ENCODE measurements at places on chromosomes 16 and 17. TPM values are rescaled to one million over a fixed set of nuclear protein-coding genes. Genes with fewer than 3 reads are reported as not detected.

Gene GAA
- polyA plus RNA-seq: 46.0 TPM

DNA sequence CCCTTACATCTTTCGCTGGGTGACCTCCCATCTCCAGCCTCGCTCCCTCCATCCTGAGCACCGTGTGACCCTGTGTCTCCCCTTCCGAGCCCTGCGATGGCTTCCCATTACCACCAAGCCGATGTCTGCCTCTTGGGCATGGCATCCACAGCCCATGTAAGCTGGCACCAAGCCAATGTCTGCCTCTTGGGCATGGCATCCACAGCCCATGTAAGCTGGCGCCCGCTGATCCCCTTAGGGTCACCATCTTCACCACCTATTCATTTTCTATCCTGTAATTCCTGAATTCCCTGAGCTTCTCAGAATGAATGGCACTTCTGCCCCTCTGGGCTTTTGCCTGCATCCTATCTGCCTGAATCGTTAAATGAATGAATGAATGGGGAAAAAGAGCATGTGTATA lies 478.2 kb upstream of the CCL2 start:
- DNase-seq: no peak

DNA sequence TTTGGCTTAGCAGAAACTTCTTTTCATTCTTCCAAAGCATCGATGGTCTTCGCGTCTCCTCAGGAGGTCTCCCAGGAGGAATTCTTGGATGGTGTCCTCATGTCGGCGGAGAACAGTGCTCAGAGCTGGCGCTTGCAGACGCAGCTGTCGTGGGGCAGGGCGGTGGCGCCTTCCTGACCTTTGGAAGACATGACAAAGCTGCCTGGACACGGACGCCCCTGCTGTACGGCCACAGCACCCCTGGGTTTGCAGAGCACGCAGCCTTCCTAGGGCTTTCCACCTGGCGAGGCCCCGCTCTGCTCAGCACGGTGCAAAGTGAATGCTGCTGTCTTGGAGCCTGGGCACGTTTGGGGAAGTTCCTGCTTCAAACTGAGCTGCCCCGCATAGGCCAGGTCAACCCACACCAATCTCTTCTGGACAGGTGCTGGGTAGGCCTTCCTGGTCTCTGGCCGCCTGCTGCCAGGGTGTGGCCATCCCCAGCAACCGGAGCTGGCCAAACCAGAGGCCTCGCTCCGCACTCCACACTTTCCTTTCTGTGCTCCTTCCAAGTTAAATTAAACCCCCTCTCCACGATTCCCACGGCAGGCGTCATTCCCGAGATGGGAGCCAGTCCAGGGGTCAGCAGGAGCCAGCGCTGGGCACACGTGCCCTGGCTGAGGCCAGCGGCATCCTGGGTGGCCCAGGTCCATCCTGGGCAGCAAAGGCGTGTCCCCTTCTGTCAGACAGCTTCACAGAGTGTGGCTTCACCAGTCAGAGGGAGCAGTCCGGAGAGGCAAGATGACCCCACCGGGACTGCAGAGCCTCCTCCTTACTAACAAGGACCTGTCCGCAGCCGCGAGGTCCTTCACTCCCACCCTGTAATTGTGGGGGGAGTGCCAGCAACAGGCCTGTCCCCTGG lies 15.0 kb upstream of the KREMEN2 start:
- DNase-seq: no peak

DNA sequence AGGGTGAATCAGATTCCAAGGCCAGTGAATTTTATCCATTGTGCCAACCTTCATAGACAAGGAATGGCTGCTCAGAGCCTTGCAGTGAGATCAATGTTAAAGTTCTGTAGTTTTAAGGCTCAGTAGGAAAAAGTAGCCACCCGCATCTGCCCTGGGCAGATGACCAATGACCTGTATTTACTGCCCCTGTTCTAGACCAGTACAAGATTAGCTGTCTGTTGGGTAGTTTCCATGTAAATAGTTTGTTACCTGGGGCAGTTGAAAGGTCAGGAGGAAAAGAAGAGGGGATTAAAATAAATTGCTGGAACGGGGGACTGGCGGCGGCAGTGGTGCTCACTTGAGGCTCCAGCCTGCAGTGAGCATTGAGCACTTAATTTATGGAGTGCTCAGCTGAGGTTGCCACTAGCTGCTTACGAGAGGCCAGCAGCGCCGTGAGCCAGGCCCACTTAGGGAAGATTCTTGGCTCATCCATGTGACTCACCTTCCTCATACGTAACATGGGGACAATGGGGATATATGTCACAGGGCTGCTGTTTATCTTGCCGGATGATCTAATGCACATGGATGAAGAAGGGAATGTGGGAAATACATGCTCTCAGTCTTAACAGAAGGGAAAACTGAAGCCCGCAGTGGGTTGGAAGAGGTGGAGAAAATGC lies 10.7 kb upstream of the NOS2 start:
- no peak for DNase-seq

DNA sequence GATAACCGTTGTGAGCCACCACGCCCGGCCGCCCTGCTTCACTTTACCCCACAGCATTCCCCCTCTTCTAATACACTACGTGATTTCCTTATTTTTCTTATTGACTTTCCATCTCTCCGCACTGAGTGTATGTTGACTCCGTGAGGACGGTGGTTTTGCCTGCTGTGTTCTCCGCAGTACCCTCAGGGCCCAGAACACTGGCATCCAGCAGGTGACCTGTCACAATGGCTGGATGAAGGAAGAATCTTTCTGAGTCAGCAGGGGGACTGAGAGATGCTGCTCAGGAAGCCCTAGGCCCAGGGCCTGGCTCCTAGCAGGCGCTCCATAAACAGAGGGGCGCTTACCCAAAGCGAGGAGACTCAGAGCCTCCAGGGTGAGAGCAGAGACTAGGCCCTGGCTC lies 79.5 kb downstream of the RTN4RL1 start:
- no peak for DNase-seq

DNA sequence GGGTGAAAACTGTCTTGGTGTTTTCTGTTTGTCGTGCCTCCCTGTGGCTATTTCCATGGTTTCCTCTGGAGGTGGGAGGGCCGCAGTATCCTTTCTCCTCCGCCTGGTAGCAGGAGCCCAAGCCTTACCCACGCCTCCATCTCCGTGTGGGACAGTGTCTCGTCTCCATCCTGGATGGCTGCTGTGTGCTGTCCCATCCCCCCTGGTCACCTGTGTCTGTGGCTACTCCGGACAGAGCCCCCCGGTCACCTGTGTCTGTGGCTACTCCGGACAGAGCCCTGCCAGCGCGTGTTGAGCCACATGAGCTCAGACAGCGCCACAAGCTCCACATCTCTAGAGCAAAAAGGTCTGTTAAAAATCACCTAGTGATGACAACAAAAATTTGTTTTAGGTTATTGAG lies 198.2 kb upstream of the CHMP6 start:
- no peak for DNase-seq

Gene FA2H
- 0.15 TPM for polyA plus RNA-seq

GRCh38 chr17:28716740-28717577 lies 709 bp downstream of the RAB34 start:
- DNase-seq: no peak

Gene SPNS2
- 3.1 TPM for polyA plus RNA-seq

Gene TRAPPC2L
- polyA plus RNA-seq: 78.6 TPM

DNA sequence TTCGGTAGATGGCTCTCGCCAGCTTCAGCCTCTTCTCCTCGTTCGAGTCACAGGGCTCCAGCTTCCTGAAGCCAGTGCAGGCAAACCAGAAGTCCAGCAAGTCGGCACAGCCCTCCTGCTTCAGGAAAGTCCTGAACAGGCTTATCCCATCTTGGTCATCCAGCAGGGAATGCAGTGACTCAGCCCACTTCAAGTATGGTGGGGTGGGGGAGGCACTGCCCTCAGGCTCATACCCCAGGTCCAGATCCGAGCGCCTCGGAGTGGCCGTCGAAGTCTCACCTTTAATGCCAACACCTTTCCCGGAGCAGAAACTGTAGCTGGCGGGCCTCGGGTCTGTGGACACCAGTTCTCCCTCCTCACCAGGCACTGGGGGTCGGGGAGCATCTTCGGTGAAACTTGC lies 5.9 kb downstream of the AXIN1 start:
- no peak for DNase-seq

GRCh38 chr17:63153488-63153887 lies 187.5 kb downstream of the TANC2 start:
- DNase-seq: no peak

- DNase-seq: no peak
Measured at GRCh38 chr16:27495191-27495590, 54.5 kb downstream of the GTF3C1 start.

GRCh38 chr17:42386777-42387657 lies 1.2 kb downstream of the STAT3 start:
- DNase-seq: no peak

DNA sequence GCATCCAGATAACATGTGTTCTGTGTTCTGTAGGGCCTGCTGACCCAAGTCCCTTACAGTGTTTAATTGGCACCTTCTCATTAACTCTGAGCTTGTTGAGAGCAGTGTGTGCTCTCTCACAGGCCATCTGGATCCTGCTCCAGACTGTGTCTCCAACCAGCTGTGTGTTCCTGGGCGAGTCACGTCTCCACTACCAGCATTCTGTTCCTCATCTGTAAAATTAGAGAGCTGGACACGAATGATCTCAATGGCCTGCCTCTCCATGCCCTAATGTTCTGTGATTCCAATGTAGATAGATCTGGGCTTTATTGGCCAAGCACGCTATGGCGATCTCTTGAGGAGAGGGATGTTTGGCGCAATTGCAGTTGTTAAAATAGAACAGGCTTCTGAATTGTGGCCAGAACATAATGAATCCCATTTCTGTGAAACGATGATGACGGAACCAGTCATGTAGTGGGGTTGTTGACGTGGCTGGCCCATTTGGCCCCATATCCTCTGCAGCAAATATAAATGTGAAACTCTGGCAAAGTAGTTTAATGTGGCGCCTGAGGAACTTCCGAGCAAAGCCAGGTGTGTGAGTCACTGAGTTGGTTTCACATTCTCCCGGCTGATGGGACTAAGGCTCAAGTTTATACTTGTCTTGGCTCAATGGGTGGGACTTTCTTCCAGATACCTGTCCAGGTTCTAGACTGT lies 22.2 kb downstream of the TBX4 start:
- DNase-seq: no peak

GRCh38 chr17:73436954-73437353 lies 125.2 kb upstream of the CDC42EP4 start:
- DNase-seq: no peak

DNA sequence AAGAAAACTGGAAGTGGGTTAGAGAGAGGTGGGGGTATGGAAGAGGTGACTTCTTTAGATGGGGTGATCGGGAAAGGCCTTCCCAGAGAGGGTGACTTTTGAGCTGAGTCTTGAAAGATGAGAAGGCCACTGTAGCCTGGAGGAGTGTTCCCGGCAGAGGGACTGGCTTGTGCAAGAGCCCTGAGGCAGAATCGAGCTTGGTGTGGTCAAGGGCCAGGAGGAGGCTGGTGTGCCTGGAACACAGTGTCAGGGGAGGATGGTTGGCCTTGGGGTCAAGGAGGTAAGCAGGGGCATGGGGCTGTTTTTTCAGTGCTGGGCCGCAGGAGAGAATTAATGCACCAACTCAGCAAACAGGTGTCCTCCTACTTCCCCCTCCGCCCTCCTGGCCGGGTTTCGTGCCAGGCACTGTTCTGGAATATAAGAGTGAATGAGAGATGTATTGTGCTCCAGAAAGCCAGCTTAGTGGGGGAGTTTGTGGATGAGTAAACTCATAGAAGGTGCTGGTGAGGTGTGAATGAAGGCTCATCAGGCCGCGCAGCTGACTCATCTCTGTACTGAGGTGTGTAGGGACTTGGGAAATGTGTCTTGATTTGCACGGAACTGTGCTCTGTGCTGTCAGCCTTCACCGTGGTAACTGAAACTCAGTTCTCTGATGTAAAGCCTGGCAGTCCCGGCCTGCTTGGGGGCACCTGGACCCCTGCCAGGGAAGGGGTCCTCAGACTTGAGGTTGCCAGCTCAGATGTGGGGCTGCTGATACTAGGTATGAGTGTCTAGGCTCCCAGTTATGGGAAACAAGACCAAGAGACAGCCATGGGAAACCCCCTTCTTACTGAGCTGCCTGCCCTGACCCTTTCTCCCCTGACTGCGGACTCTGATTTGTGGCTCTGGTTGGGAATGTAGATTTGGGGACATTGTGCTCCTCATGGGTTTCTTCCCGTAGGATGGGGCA lies 15.3 kb downstream of the KSR1 start:
- no peak for DNase-seq

- peak; percentile 71 for DNase-seq
Measured at GRCh38 chr16:75110637-75111513, 5.7 kb downstream of the LDHD start.

Gene PTX4
- not detected for polyA plus RNA-seq

GRCh38 chr17:77909236-77909635 lies 49.3 kb upstream of the TNRC6C start:
- DNase-seq: no peak

- DNase-seq: no peak
Measured at GRCh38 chr17:35752945-35753764, at the start of gene GAS2L2. Gene GAS2L2, minus strand, starts transcription at chr17:35753239. Its CDS starts 389 bp downstream, at chr17:35752850.

DNA sequence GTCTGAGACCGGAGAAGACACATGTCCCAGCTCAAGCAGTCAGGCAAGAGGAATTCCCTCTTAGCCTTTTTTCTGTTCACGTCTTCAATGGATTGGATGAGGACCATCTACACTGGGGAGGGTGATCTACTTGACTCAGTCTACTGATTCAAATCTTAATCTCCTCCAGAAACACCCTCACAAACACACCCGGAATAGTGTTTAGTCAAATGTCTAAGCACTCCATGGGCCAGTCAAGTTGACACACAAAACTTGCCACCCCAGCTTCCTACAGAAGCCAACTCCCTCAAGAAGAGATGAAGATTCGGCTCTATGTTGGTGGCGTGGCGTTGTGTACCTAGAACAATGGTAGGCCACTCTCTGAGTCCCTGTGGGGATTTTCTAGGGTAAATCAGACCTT lies 22.5 kb upstream of the NKD1 start:
- DNase-seq: no peak

Gene ABCC11
- polyA plus RNA-seq: 0.26 TPM

DNA sequence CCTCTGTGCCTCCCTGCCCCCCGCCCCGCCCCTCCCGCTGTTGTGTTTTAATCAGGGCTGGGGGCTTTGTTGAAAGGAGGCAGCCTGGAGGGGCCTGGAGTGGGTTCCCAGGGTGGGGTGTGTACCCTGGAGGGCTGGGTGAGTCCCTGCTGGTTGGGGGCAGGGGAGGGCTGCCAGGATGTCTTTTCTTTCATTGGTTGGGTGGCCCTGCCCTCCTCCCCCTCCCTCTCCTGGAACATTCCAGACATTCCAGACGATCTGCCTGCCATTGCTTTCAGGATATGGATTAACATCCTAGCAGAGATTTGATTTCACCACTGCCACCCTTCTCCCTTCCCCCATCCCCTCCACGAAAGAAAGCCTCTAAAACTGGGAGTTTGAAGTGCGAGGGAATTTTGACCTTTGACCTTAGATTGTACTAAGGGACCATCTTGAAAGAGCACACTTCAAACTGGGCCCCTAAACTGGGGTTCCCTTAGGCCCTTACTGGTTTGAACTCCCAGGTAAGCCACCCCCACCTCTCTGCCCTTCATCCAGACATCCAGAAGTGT lies 25.3 kb downstream of the IGF2BP1 start:
- DNase-seq: no peak

- DNase-seq: no peak
Measured at GRCh38 chr16:67237396-67238277, 9.6 kb downstream of the FHOD1 start.

GRCh38 chr16:1786242-1787055 lies 3.7 kb downstream of the NUBP2 start:
- DNase-seq: no peak

- DNase-seq: no peak
Measured at GRCh38 chr16:49377196-49377755, 3.7 kb downstream of the C16orf78 start.

All from left renal pelvis (tissue), 4 donors.